ENCODE measurements at places on chromosomes 4 and X. TPM values are rescaled to one million over a fixed set of nuclear protein-coding genes. Genes with fewer than 3 reads are reported as not detected.

ADH5 gene
- polyA plus RNA-seq = 221 TPM

ALB gene
- 23.0 TPM for polyA plus RNA-seq

MAGEA6 gene
- not detected for polyA plus RNA-seq

SLC34A2 gene
- 25.2 TPM for polyA plus RNA-seq

SPATA18 gene
- polyA plus RNA-seq = 1.3 TPM

SSX2B gene
- not detected for polyA plus RNA-seq

CLTRN gene
- 19.6 TPM for polyA plus RNA-seq

MAGEB2 gene
- polyA plus RNA-seq = not detected

AMBN gene
- 1.5 TPM for polyA plus RNA-seq

SPANXC gene
- not detected for polyA plus RNA-seq

PRSS12 gene
- polyA plus RNA-seq = 19.6 TPM

BCORL1 gene
- 18.1 TPM for polyA plus RNA-seq

RASL11B gene
- 36.3 TPM for polyA plus RNA-seq

SLC38A5 gene
- 9.2 TPM for polyA plus RNA-seq

PAGE2B gene
- not detected for polyA plus RNA-seq

CSN1S1 gene
- not detected for polyA plus RNA-seq

SAGE1 gene
- polyA plus RNA-seq = not detected

FABP2 gene
- polyA plus RNA-seq = not detected

FUNDC2 gene
- polyA plus RNA-seq = 118 TPM

GPR50 gene
- not detected for polyA plus RNA-seq

LCORL gene
- polyA plus RNA-seq = 13.6 TPM

ZNF81 gene
- 8.3 TPM for polyA plus RNA-seq

IL2 gene
- polyA plus RNA-seq = not detected

CLIC2 gene
- 3.5 TPM for polyA plus RNA-seq

NAT8L gene
- polyA plus RNA-seq = 6.0 TPM
